Amygdala (tissue), 56 donors: ENCODE measurements at places on chromosomes 5 and 9.

DNA sequence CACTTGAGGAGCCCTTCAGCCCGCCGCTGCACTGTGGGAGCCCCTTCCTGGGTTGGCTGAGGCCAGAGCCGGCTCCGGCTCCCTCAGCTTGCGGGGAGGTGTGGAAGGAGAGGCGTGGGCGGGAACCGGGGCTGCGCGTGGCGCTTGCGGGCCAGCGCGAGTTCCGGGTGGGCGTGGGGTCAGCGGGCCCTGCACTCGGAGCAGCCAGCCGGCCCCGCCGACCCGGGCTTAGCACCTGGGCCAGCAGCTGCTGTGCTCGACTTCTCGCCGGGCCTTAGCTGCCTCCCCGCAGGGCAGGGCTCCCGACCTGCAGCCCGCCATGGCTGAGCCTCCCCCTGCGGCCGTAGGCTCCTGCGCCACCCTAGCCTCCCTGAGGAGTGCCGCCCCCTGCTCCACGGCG, 6.2 kb upstream of the SHB start:
- DNase-seq = no peak

- DNase-seq = no peak
Measured at GRCh38 chr9:87343816-87344430, 153.7 kb upstream of the DAPK1 start.

- DNase-seq = no peak
Measured at GRCh38 chr9:92711844-92712243, 41.9 kb upstream of the IPPK start.

- DNase-seq = no peak
Measured at GRCh38 chr5:153153086-153153485, 337.4 kb upstream of the GRIA1 start.

- DNase-seq = no peak
Measured at GRCh38 chr5:56185768-56186311, 47.3 kb downstream of the ANKRD55 start.

GRCh38 chr5:142915813-142916424, 145.7 kb downstream of the ARHGAP26 start:
- DNase-seq = peak; percentile 11

DNA sequence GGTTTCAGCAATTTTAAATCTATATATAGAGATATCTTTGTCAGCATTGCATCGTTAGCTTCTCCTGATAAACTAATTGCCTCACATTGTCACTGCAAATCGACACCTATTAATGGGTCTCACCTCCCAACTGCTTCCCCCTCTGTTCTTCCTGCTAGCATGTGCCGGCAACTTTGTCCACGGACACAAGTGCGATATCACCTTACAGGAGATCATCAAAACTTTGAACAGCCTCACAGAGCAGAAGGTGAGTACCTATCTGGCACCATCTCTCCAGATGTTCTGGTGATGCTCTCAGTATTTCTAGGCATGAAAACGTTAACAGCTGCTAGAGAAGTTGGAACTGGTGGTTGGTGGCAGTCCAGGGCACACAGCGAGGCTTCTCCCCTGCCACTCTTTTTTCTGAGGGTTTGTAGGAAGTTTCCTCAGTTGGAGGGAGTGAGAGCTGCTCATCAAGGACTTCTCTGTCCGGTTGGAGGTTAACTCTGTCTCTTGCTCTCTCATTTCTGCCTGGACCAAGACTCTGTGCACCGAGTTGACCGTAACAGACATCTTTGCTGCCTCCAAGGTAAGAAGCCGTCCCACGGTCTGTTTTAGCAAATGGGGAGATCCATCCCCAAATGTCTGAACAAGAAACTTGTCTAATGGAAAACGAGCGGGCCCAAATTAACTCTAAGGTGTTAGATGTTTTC, at the start of gene IL4:
IL4 (plus strand) TSS at position 51 of the 692 bp plus-strand sequence; CDS start at position 113, 62 bp downstream.
- no peak for DNase-seq

DNA sequence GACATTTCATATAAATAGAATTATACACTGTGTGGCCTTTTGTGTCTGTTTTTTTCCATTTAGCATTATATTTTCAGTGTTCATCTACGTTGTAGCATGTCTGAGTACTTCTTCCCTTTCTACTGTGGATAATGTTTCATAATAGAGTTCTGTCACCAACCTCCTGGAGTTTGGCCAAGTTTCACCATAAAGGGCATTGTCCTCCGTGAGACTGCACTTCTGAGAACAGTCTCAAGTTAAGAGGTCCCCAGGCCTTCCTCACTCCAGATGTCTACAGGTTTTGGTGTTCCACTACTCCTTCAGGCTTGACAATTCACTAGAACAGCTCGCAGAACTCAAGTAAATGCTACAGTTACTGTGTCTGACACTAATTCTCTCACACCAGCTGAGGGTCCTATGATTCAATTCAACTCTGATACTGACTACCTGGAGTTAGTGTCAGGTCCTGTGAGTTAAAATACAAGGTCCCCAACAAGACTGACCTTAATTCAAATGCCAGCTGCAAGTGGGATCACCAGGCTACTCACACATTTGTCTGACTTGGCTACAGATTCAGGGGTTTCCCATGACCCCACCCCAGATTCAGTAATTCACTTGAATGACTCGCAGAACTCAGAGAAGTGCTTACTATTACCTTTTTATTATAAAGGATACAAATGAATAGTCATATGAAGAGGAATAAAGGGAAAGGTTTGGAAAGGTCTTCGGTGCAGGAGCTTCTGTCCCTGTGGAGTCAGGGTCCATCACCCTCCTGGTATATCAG, 31.1 kb downstream of the SLC35A4 start:
- DNase-seq = no peak

DNA sequence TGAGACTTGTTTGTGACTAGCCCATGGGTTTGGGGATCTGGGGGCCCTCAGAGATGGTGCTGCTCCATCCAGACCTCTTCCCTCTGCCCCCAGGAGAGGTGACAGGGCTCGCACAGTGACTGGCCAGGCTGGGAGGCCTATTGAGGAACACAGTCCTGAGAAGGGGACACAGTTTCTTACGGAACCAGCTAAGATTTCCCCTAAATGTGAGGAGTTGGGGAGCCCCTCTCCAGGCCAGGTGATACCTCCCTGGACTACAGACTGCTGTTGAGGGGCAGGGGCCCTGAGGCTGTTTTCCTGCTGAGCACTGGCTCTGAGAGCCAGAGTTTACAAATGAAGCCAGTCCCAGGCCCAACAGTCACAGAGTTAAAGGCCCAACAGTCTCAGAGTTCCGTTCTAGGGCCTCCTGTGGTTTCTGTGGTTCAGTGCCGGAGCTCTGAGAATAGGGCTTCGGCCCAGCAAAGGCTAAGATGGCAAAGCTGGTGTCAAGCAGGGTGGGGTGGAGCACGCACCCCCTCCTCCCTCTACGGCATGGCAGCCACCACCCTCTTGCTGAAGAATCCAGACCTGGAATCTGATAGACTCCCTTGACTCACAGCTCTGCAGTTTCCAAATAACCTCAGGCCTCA, 1.1 kb upstream of the SEMA4D start:
- DNase-seq = no peak

DNA sequence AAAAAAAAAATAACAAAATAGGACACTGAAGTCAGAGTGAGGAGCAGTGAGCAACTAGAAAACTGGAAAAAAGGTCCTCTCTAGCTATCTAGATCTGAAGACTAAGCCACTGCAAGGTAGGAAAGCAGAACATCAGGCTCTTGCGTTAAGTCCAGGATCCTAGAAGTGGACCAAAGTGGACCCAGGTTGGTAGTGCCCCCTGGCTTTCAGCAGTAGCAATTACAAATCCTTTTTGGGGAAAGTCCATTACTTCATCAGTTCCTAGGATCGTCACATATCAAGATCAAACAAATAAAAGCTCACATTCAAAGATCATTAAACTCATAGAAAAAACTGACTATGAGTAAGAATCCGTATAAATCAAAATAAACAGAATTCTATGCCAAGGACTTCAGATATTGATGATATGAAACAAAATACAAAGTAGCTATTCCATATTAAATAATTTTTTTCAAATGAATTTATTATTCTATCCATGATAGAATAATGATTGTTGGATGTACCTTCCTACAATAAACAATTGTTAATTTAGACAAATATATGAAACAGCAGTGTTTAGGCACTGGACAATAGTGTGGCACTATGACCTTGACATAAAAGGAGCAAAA, 6.5 kb upstream of the RICTOR start:
- DNase-seq = no peak
